ENCODE measurements at places on chromosomes 3 and 15.
A peak's percentile ranks its signal among the peaks of the same experiment; 100 is the strongest.

DNA sequence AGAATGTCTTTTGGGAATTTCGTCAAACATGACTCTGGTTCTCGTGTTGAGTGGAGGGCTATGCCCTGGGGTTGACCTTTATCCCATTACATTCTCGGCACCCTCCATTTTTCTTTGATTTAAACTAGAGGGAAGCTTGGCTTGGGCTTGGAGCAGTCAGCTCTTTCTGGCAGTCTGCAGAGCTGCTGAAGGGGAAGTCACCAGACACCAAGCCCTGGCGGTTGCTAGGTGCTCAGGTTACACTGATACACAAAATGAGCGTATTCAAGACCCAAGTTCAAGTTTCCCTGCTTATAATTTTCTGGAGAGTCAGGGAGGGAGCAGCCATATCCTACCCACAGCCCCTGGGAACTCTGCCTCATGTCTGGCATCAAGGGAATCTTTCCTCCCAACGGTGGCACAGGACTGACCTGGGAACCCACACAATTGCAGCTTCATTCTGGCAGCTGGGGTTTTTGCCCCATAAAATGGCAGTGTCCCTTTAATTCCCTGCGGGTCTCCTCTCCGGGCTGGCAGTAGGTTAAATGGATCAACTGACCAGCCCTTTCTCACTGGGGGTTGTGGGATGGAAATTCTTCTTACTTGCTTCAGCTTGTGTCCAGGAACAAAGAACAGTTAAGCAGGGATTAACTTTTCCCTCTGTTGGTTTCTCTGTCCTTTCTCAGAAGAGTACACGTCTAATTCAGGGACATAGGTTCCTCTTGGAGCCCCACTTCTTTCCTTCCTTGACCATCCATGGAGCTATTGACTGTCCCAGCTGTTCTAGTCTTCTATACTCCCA lies 110.0 kb upstream of the DLG1 start:
- no peak for DNase-seq

DNA sequence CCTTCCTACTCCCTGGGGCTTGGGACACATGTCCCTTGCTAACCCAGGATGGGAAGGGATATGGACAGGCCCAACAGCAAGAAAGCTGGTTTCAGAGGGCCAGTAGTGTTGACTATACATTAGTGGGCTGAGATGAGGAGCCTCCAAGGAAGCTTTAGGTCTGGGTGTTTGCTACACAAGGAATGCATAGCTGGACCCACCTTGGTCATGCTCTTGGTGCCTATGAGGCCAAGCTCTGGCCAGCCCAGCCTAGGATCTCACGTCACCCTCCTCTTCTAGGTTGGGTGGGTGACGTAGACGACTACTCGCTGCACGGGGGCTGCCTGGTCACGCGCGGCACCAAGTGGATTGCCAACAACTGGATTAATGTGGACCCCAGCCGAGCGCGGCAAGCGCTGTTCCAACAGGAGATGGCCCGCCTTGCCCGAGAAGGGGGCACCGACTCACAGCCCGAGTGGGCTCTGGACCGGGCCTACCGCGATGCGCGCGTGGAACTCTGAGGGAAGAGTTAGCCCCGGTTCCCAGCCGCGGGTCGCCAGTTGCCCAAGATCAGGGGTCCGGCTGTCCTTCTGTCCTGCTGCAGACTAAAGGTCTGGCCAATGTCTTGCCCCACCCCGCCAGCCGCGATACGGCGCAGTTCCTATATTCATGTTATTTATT lies 653 bp upstream of the WDR6 start:
- DNase-seq: no peak

GRCh38 chr15:25060996-25061620 lies 106.3 kb downstream of the SNRPN start:
- DNase-seq: no peak

DNA sequence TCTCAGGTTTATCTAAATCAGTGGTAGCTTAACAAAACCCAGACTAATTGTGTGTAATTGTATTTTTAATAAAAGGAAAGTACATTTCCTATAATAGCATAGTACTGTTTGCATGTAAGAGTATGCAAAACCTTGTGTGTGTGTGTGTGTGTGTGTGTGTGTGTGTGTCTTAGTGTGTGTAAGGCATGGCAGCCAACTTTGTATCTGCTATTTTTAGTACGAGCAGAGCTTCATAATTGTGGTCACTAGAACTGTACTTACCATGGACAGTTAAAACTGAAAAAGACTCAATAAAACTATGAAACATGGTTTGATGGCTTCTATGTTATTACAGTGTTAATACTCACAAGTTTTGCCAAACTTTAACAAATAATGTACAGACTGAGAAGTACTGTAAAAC lies 6.2 kb downstream of the P2RY1 start:
- no peak for DNase-seq

GRCh38 chr3:174439331-174440252 lies 419.5 kb upstream of the NAALADL2 start:
- no peak for DNase-seq

DNA sequence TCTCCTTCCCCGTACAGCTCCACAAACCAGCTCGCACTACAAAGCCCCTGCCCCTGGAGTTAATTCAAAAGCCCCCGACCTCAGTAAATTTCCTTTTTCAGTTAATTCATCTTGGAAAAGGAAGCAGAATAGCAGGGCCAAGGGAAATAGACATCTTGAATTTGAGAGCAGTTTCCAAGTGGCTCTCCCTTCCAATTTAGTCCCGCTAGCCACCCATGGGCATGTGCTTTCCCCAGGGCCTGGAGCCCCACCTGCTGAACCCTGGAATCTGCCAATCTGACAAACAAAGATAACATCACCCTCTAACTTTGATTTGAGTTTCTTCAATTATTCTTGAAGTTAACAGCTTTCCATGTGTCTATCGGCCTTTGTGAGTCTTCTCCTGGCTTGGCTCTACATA lies 31.7 kb downstream of the PRR20G start:
- no peak for DNase-seq

GRCh38 chr15:66290518-66290917 lies 2.9 kb upstream of the DIS3L start:
- no peak for DNase-seq

DNA sequence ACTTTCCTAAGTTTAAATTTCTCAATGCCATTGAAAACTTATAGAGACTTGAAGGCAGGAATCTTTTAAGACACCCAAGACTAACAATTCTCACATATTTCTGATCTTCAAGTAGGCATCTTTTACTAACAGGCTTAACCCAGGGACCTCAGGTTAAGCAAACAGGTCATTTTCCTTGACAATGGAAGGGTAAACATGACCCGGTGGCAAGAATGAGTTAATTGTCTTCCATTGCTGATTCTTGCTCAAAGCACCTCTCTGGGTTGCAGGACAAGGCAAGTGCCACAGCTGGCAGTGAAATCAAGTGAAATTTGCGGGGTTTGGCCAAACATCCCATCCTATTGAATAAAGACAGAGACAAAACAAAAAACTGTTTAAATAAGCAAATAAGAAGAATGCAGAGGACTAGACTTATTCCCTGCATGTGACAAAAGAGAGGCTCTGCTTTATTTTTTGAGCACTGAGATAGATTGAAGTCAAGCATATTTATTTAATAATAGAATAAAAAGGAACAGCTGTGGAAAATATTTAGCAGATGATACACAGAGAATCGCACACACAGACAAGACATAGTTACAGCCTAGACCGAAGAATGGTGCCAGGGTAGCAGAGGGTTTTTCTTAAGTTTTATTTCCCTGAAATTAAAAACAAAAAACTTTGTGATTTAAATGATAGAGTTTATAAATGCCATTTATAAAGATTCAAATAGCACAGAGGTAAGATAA lies 56.0 kb upstream of the MITF start:
- DNase-seq: no peak

- DNase-seq: no peak
These were observed 79.6 kb downstream of the TP63 start for GRCh38 chr3:189710620-189711402.

DNA sequence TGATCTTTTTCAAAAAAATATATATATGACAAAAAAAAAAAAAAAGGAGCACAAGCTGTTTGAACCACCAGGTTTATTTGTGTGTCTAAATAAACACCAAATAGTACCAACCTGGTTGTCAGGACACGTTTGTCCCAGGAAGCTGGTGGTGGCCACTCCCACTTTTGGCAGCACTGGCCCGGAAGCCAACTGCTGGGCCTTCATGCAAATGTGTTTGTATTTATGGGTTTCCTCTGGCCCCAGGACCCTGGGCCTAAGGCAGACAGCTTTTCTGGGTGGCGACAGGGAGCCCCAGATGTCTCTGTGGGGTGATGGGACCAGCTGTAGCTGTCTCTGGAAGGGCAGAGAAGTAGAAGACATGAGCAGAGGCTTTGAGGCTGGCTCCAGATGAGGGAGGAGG lies 31.6 kb downstream of the PRKCD start:
- no peak for DNase-seq

DNA sequence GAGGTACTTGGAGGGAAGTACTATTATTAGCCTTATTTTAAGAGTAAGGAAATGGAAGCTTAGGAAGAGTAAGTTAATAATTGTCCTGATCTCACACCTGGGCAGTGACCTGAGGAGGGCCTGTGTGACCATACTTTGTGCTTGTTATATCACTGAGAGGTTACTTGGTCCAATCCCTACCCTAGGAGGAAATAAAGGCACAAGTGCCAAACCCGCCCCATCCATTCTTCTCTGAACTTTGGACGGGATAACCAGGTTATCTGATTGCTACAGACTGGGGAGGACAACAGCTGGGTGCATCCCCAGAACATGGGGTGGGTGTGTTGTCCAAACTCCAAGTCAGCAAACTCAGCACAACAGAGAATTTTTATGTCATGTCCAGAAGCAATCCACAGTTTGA lies 77.7 kb upstream of the NR2E3 start:
- no peak for DNase-seq

GRCh38 chr3:42610976-42611375 lies 10.5 kb downstream of the NKTR start:
- no peak for DNase-seq

GRCh38 chr15:64975390-64975789 lies 14.3 kb downstream of the SPG21 start:
- no peak for DNase-seq

DNA sequence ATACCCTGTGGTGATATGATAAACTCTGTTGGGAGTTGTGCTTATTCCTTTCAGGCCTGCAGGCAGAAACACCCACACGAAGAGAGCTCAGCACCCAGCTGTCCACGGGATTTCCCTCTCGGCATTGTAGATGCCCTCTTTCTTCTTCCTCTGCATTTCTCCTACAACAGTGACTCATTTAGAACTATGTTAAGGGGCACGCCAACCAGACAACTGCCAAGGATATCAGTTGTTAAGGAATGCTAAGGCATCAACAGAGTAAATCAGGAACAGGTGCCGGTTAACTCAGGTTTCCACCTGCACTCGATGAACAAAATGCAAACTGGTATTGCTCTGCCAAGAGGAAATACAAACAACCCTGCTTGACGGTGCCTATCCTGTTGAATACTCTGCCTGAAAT lies 270.0 kb upstream of the PEX5L start:
- DNase-seq: no peak

GRCh38 chr3:51974963-51975851 lies at the start of gene ABHD14A:
ABHD14A (plus strand) TSS chr3:51975064; CDS start chr3:51975136, 72 bp downstream.
- peak; percentile 70 for DNase-seq

DNA sequence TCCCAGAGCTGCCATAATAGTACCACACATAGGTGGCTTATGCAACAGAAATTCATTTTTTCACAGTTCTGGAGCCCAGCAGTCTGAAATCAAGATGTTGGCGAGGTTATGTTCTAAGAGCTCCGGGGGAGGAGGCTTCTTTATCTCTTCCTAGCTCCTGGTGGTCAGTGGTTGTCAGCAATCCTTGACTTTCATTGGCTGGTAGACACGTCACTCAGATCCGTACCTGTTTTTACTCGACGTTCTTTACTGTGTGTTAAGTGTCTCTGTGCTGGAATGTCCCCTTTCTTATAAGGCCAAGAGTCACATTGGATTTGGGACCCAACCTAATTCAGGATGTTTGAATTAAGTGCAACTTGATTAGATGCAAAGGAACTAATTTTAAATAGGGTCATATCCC lies 218.5 kb upstream of the CNTN3 start:
- DNase-seq: no peak

DNA sequence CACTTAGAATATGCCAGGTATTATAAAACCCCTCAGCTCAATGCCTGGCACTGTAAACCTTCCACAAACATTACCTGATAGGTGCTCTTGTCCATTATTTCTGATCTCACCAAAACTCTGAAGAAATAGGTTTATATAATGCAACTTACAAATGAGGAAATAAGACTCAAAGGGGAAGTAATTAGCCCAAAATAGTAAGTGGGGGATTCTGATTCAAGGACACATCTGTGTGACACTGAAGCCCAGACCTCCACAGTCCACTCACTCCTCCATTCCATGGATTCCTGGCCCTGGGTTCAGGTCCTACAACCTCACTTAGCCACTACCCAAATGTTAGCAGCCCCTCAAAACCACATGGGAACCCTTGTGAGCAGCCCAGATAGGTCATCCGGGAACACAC lies 49.9 kb downstream of the TRANK1 start:
- no peak for DNase-seq

DNA sequence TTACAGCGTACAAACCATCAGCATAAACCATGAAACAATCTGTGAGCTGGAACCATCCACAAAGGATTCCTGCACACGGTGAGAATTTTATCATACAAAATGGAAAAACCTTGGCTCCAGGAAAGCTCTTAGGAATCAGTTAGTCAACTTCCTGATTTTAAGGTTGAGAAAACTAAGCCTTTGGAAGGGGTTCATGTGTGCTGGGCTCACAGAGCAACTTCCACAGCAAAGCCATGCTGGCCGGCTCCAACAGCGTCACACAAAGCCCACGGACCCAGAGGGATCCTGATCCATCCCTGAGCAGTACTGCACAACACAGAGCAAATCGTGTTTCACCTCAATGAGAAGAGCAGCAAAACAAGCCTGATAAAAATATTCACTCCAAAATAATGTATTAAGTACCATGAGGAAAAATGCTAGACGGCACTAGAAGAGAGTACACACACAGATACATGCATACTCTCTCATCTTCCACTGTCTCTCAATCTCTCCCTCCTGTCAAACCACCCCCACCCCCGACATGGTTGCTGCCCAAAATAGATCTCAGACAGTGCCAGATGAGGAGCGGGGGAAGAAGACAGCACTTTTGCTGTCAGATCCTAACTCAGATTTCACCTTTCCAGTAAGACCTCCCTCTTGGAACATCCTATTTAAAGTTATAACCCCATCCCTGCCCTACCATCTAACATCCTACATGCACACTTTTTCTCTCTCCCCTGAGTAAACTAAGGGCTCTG lies 58.6 kb downstream of the MB21D2 start:
- DNase-seq: no peak

DNA sequence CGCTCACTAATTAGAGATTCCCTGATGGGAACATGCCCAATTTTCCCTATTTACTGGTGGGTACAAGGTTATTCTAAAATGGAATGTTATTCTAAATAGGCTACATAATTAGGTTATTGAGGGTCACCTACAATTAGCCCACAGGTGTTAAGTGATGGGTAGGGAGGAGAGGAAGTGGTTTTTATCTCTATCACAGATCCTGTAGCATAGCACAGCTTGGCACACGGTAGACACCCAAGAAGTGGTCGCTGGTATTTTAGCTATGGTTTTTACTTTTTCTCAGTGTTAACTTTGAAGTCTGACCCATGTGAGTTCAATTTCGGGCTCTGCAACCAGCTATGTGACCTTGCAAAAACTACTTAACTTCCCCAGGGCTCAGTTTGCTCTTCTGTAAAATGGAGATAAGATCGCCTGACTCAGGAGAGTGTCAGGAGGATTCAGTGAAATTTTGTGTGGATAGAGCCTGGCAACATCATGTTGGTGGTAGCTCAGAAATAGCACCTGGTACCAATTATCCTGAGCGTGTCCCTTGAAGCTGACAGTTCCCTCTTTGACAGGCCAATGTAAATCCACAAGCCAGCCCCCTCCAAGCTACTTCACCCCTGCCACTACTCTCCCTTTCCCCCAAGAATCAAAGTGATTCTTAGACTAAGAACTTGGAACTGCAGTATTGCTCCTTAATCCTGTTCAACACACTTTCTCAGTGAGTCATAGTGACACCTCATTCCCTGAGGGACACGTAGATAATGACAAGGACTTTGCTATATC lies 8.7 kb upstream of the LMCD1 start:
- no peak for DNase-seq
